ENCODE measurements at places on chromosomes 7 and 10.

GRCh38 chr10:132671228-132672154, 114.5 kb downstream of the NKX6-2 start:
- no peak for DNase-seq

DNA sequence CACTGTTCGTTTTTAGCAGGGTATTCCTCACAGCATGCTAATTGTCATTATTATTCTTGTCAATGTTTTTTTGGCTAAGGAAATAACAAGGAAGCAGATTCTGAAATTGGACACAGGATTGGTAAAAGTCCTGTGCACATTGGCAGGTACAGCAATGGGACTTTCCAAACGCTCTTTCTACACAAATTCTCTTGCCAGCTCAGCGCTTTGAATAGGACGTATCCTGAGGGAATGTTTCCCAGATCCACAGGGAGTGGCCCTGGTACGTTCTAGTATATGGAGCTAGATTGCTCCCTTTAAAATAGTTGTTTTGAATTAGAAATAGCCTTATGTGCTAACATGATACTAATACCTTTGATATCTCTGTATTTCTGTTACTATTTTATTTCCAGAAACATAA, 82.8 kb upstream of the GRB10 start:
- no peak for DNase-seq

- no peak for DNase-seq
These were observed 108.6 kb downstream of the RAB11FIP2 start for GRCh38 chr10:117938104-117938503.

GRCh38 chr7:116210345-116211005, at the start of gene TES:
TES (plus strand) TSS chr7:116210539; CDS start chr7:116210708, 169 bp downstream.
- peak; percentile 74 for DNase-seq

GRCh38 chr10:32180390-32181280, 124.4 kb upstream of the KIF5B start:
- no peak for DNase-seq

DNA sequence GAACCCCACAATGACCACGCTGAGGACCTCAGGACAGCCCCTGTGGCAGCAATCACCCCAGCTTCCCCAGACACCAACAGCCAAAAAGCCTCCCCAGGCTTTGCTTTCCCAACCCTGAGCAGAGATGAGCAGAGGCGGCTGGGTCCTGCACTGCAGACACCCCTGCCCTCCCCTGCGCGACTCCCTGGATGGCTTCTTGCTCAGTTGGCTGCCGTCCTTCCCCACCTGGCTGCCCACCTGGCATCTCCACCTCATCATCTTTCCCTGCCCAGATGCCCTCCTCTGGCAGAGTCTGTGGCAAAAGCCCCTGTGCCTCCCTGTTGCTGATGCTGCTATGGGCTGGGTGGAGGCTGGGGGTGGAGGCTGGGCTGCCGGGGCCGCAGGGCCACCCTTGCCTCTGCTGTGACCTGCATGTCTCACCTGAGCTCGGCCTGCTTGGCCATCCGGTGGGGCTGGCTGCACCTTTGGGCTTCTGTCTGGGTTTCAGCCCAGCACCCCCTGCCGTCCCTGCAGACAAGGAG, 567.7 kb downstream of the TCERG1L start:
- no peak for DNase-seq

DNA sequence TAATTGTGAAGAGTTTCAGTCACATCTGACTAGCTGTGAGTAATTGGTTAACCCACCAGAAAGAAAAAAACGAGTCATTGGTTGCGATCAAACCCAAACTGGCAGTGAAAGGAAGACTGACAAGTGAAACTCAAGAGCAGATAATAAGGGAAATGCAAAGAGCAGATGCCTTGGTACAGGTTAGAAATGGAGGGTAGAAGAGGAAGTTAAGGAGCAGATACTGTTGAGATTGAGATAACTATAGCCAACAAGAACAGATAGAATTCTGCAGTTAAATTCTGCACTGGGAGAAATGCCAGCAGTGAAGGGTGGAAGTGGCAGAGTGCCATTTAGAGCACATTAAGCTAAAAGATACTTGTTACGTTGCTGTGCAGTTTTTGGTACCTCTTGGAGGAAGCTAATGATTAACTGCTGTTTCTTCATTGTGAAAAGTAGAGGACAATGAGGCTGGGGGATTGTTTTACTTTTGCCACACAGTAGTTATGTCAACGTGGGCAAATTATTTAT, 65.8 kb downstream of the CDK13 start:
- DNase-seq, result no peak

GRCh38 chr10:130425881-130426435, 289.8 kb downstream of the GLRX3 start:
- no peak for DNase-seq

GRCh38 chr10:3890602-3891352, 105.8 kb upstream of the KLF6 start:
- DNase-seq, result no peak

GRCh38 chr10:3874990-3875841, 90.2 kb upstream of the KLF6 start:
- DNase-seq, result no peak

All from NCI-H187 (cell line).